ENCODE measurements at places on chromosomes 6 and 20. TPM values are rescaled to one million over a fixed set of nuclear protein-coding genes. Genes with fewer than 3 reads are reported as not detected.

DNA sequence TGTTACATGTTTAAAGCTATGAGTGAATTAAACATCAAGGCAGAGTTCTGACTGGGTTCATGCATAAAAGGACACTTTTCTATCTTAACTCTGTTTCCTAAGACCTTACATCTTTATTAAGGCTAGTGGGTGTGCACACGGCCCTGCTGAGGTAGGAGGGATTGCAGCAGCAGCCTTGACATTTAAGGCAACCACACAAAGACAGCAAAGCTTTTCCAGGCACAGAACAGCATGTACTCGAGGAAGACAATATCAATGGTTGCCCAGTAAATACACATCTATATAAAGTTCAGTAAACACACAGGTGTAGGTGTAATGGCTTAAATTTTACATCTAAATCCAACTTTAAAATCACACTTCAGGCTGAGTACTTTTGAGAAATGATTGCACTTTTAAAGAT lies 79.8 kb upstream of the LOC128125822 start:
- no peak overlapping the region for H3K4me3 ChIP-seq
- H3K4me1 ChIP-seq: no peaks in the 10 kb centered on the region
- no peak overlapping the region for H3K27ac ChIP-seq

DNA sequence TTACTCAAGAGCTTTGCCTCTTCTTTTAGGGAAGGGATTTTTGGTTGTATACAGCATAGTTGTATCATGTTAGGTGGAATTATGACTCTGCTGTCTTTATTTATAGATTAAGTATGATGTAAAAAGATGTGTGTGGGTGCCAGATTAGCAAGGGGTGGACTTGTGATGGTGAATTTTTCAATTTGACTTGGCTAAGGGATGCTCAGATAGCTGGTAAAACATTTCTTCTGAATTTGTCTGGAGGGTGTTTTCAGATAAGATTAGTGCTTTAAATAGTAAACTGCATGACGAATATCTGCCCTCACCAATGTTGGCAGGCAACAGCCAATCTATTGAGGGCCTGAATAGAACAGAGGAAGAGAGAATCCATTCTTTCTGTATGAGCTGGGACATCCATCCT lies 173.3 kb upstream of the TNFAIP3 start:
- no peak overlapping the region for H3K27ac ChIP-seq
- H3K4me3 ChIP-seq: no peak overlapping the region
- no peaks in the 10 kb centered on the region for H3K36me3 ChIP-seq
- no peak for DNase-seq

Gene TAP2
- total RNA-seq: 37.6 TPM

Gene HFE
- 10.6 TPM for total RNA-seq

Gene SLC24A3
- 5.2 TPM for total RNA-seq

Gene GNRH2
- total RNA-seq: not detected

Gene BTBD3
- 37.7 TPM for total RNA-seq

Data from kidney (tissue), 22 donors.